ENCODE measurements at places on chromosomes 11 and 22.

DNA sequence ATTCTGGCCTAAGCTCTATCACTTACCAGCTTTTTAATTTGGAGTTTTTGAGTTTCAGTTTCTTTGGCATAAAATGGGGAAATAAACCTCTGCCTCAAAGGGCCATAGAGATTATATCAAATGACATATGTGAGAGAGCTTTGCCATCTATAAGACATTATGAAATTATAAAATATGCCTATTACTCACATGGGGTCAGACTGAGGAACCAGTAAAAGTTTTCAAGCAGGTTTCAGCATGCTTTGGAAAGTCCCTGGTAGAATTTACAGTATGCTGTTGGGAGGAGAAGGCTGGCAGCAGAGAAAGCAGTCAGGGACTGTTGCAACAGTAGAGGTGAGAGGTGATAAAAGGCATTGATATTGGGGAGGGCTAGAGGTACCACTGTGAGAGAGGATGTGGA, 13.6 kb upstream of the MTNR1B start:
- no peak for DNase-seq

GRCh38 chr11:1202776-1203504, 19.9 kb upstream of the MUC5B start:
- DNase-seq: peak; percentile 22

DNA sequence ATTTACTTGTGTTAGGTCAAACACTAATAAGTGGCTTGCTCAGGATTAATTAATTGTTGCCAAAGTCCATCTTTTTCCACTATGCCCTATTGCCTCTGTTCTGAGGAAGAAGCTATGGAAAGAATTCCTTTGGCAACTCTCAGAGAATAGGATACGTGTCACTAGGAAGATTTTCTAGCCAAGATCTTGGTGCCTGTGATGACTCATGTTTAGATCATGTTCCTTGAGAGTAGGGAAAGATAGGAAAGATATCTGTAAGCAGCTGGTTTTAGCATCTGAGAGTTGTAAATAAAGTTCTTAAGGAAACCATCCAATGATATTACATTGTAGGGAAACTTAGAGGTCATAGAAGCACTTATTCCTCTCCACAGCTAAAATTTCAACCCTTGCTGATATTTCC, 15.7 kb downstream of the SLN start:
- no peak for DNase-seq

- DNase-seq: no peak
Observed at GRCh38 chr22:17777005-17777716, 2.9 kb upstream of the BID start.

DNA sequence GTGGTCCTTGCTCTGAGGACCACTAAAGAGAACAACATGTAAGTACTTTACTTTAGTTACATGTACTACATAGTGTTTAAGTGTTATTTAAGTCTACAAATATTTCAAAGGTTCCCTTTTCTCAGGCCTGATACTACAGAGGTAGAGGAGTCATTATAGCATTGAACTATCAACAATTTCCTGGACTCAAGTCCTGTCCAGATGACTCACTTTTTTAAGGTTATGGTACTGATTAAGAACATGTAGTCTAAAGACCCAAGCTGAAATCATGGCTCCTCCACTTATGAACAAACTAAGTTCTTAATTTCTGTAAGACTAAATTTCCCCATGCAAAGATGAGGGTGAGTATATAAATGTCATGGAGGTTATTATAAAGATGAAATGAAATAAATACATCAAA, 74.7 kb downstream of the NARS2 start:
- no peak for DNase-seq

DNA sequence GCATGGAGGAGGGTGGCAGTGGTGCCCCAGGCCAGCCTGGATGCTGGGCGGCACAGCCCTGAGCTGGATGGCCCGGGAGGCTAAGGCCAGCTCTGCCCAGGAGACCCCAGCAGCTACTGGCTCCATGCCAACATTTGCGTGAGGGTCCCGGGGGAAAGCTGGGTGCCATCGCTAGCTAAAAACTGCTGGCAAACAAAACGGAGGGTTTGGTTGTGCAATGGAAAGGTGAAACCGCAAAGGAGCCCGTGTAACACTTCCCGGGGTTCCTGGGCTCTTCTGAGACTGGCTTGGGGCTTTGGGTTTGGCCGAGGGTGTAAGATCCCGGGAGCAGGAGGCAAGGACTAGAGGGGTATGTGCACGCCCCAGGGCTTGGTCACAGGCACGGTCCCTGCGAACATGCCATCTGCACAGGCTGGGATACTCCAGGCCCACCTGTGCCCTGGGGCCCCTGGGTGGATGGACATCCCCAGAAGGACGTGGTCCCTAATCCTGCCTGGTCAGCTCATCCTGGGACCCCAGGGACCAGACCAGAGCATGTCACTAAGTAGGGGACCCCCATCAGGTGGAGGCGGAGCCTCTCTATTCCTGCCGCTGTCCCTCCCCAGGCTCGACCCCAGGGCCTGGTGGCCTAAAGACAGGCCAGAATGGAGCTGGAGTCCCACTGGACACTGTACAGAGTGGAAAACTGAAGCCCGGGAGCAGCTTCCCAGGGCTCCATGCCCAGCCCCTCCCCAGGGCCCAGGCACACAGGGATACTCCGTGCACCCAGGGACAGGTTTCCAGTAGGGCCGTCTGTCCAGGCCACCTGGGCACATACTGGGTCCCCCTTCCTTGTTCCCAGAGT, 44.6 kb downstream of the IGF2 start:
- no peak for DNase-seq

GRCh38 chr11:62538470-62539237, 8.0 kb downstream of the AHNAK start:
- no peak for DNase-seq

DNA sequence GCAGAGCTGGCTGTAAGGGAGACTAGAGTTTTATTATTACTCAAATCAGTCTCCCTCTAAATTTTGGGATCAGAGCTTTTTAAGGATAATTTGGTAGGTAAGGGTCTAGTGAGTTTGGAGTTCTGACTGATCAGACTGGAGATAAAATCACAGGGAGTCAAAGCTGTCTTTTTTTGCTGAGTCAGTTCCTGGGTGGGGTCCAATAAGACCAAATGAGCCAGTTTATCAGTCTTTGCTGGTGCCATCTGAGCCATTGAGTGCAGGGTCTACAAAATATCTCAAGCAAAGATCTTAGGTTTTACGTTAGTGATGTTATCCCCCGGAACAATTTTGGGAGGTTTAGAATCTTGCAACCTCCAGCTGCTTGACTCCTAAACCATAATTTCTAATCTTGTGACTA, 935.1 kb upstream of the RAG2 start:
- no peak for DNase-seq

DNA sequence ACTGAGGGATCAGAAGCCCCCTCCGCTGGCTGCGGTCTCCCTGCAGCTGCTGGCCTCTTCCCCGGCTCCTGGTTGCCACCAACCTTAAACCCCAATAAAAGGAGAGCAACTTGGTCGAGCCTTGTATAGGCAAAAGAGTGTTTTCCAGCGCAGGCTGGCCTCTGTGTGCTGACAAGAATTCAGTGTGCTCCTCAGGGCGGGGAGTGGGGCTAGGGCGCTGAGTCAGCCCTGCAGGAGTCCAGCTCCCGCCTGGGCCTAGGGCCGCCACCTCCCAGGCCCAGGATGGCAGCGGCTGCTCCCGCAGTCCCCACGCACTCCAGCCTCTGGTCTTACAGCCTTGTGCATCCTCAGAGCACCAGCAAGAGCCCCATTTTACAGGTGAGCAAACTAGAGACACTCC, at the start of gene SHISAL1:
TSS of gene SHISAL1 (minus strand) at position 186 of the 400 bp plus-strand sequence. CDS start 12,006 bp downstream, outside the sequence.
- no peak for DNase-seq

Data from hypothalamus (tissue), 51 donors.